ENCODE measurements at places on chromosomes 4 and X.

DNA sequence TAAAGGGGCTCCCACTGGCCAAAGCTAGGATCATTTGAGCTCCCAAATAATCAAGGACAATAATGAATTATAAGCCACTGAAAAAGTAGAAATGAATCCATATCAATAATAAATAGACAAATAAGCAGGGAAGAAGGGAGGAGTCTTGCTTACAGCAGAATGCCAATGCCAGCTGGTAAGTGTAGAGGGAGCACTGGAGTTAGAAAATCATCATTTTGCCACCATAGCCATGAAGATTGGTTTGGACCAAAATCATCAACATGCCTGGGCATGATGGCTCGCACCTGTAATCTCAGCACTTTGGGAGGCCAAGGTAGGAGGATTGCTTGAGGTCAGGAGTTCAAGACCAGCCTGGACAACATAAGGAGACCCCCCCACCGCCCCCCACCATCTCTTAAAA is 20.4 kb upstream of the SH3KBP1 start:
- no peak for DNase-seq

GRCh38 chrX:5113128-5113527 is 1115.5 kb downstream of the NLGN4X start:
- no peak for DNase-seq

DNA sequence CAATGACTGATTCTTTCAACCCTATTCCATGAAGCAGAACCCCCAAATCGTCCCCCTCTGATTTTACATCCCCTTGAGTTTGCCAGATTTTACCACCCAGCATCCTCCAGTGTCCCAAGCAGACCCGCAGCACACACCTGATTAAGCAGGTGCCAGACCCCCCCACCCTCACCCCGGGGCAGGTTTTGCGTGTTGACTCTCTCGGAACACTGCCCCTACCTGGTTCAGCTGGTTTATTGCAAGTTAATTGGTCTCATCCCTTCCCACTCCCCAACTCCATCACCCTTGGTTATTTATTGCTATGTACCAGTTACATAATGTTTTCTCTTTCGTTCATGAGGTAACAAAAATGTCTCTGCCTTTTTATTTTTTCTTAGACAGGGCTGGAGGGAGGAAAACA is 258.4 kb downstream of the BCOR start:
- no peak for DNase-seq

- no peak for DNase-seq
Observed at GRCh38 chrX:81195712-81196111, 6.0 kb downstream of the HMGN5 start.

DNA sequence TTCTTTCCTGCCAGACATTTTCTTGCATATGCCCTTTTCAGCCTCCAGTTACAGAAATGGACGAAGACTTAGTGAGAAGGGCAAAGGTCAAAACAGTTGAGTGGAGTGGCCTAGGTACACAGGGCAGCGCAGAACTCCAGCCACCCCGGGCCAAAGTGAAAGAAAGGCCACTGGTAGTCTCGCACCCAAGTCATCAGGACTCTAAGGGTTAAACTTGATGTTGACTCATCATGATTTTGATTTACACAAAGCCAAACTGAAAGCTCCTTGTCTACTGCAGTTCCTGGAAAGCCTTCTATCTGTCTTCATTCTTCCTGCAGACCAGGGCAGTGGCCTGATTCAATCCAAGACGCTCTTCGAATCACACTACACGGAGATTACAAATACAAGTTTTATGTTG is 2.6 kb upstream of the IL13RA1 start:
- DNase-seq: no peak

- no peak for DNase-seq
Observed at GRCh38 chr4:183291070-183291469, 29.0 kb downstream of the CLDN22 start.

- DNase-seq: no peak
Observed at GRCh38 chrX:7801711-7802110, 41.3 kb upstream of the VCX start.

- no peak for DNase-seq
Observed at GRCh38 chr4:10701702-10702460, 17.3 kb upstream of the CLNK start.

- no peak for DNase-seq
Observed at GRCh38 chr4:112099701-112100297, 45.5 kb upstream of the FAM241A start.

DNA sequence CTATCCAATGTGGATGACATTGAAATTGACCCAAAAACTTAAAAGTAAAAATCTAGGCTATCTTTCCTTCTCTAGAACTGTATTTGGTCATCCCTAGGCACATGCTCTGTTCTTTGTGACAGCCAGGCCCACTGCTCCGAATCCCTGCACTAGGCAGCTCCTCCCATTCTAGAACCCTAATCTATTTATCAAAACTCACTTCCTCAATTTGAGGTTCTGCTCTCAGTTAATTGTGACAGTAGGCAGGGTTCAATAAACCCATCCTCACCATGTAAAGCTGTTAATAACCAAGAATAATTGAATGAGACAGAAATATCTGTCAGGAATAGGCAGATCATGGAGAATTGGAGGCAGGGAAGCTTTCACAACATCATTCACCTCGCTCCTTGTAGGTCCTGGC is 51.9 kb upstream of the IRF2 start:
- no peak for DNase-seq

DNA sequence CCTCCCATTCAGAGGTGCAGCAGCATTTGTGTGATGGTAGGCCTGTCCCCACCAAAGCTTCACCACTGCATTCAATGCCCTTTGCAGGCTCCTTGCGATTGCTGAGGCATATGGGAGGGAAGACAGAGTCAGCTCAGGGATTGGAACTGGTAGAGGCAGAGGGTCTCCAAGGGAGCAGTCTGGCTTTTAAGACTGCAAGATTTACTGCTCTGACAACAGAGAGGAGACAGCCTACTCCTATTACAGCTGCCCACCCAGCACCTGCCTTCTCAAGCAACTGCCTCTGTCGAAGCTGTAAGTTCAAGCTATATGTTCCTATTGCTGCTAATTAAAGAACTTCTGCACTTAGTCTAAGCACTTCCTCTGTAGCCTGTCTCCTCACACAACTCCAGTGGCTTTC is 481.8 kb downstream of the FGF13 start:
- DNase-seq: no peak

- DNase-seq: peak; percentile 75
Observed at GRCh38 chrX:16185725-16186136, 18.4 kb downstream of the MAGEB17 start.

DNA sequence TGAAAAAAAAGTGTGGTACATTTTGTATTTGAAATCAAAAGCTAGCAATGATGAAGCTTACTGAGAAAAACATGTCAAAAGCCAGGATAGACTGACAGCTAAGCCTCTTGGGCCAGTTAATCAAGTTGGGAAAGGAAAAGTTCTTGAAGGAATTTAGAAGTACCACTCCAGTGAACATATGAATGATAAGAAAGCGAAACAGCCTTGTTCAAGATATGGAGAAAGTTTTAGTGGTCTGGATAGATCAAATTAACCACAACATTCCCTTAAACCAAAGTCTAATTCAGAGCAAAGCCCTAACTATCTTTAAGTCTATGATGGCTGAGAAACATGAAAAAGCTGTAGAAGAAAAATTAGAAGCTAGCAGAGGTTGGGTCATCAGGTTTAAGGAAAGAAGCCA is 268.3 kb downstream of the PDHA2 start:
- no peak for DNase-seq

DNA sequence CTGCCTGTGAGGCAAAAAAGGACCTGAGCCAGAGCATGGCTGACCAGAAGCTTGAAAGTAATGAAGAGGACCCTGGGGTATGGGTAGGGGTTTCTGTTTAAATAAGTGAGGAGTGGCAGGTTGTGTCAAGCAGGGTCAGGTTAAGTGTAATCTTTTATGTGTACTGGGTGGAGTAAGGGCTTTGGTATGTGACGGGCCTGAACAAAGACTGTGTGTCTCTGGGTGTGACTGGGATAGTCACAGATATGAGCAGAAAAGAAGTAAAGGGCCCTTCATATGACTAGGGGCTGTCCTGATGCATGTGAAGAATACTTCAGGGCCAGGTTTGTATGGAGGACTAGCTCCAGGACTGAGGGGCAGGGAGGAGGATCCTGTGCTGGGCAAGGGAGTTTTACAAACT is 82.4 kb downstream of the ITIH6 start:
- DNase-seq: no peak

DNA sequence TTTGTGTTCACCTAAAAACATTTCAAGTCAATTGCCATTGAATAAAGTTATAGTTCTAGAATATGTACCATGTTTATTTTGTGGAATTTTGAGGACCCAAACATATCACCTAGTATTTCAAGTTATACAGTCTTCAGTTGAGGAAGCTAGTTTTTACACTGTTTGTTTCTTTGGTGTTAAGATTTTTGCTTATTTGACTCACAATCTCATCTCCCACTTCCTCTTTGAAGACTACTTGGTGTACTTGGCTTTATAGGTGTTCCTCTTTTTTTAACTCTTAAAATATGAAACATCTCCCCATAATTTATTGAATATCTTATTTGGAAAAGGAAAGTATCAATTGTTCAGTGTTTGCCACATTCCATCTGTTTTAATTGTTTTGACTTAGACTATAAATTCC is 675.4 kb downstream of the RAPGEF2 start:
- no peak for DNase-seq

DNA sequence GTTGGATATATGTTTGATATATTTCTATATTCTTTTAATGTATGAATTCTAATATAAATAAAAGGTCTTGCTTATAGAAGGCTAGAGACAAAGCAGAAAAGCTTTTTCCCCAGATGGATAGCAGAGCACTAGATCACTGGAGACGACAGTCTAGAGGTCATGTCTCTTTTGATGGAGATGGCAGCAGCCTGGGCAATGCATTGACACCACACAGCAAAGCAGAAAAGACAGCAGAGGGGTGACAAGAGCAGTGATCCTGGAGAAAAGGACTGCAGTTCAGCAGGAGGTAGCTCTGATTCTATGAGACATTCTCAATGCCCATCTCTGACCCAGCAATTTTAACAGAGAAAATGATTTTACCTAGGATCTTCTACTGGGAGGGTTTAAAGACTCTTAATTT is 210.6 kb downstream of the DTHD1 start:
- no peak for DNase-seq
